Stimulated activated CD8-positive, alpha-beta memory T cell treated with anti-CD3 and anti-CD28 coated beads, Interleukin-2, amount 100 ng/mL, for 48 hours (primary cell): ENCODE measurements at places on chromosomes 4 and X.

- DNase-seq = no peak
These were observed 24.4 kb downstream of the CDKL2 start for GRCh38 chr4:75605928-75606327.

GRCh38 chr4:142009751-142010150 lies 373.4 kb downstream of the IL15 start:
- no peak for DNase-seq

- DNase-seq = no peak
These were observed 29.6 kb downstream of the PDGFC start for GRCh38 chr4:156941940-156942548.

GRCh38 chr4:90792696-90793095 lies 665.5 kb downstream of the CCSER1 start:
- DNase-seq = no peak

DNA sequence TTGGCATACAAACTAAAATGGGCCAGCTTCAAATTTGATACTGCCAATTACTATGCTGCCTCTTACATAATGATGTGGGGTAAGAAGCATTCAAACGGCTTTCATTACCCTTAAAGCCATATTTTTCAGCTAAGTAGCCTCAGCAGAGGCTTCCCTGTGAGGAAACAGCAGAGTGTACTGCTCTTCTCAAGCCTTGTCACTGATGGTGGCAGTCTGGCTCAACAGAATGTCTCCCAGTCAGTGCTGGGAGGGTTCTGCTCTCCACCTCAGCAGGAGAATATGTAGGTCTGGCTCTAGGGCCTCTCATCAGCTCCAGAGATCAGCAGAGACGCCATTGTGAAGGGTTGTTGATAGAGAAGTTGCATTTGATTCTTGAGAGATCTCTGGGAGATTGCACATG lies 44.6 kb upstream of the MBNL3 start:
- no peak for DNase-seq

GRCh38 chr4:855880-856224 lies 29.9 kb upstream of the CPLX1 start:
- no peak for DNase-seq
